ENCODE measurements at places on chromosomes 6 and 20. TPM values are rescaled to one million over a fixed set of nuclear protein-coding genes. Genes with fewer than 3 reads are reported as not detected.

GRCh38 chr6:22099923-22100322 lies 196.9 kb downstream of the PRL start:
- ATAC-seq: no peak

- ATAC-seq: no peak
Measured at GRCh38 chr6:40880906-40881305, 158.1 kb downstream of the UNC5CL start.

- ATAC-seq: peak; percentile 6
Measured at GRCh38 chr20:47973519-47974233, 188.4 kb upstream of the SULF2 start.

- no peak for ATAC-seq
Measured at GRCh38 chr6:12229332-12229731, 60.8 kb upstream of the EDN1 start.

Gene SFT2D1
- 29.6 TPM for total RNA-seq

Data from motor neuron (in vitro differentiated cells).